ENCODE measurements at places on chromosomes 12 and 14.

- no peak for DNase-seq
Observed at GRCh38 chr14:83290447-83290846, 1756.8 kb upstream of the SEL1L start.

- DNase-seq: no peak
Observed at GRCh38 chr12:41697161-41697560, 447.5 kb downstream of the GXYLT1 start.

- DNase-seq: no peak
Observed at GRCh38 chr14:64706119-64706592, 1.9 kb downstream of the PLEKHG3 start.

DNA sequence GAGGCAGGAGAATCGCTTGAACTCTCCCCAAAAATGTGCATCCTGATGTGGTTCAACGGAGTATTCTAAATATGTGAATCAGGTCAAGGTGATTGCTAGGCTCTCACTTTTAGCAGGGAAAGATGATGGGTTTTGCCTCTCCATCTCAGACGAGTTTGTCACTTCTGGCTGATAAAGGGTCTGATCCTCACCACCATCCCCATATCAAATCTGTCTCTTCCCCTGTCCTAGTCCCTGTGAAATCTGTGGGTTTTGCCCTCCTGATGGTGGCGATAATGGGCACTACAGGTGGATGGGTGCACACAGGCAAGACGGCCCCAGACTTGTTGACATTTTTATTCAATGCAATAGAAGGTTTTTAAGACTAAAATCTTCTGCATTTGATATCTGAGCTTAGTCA, 384.6 kb downstream of the GLT1D1 start:
- DNase-seq: no peak

GRCh38 chr14:97994020-97994531, 1196.9 kb downstream of the VRK1 start:
- no peak for DNase-seq

GRCh38 chr12:54684636-54685630, 36.8 kb upstream of the DCD start:
- DNase-seq: no peak

DNA sequence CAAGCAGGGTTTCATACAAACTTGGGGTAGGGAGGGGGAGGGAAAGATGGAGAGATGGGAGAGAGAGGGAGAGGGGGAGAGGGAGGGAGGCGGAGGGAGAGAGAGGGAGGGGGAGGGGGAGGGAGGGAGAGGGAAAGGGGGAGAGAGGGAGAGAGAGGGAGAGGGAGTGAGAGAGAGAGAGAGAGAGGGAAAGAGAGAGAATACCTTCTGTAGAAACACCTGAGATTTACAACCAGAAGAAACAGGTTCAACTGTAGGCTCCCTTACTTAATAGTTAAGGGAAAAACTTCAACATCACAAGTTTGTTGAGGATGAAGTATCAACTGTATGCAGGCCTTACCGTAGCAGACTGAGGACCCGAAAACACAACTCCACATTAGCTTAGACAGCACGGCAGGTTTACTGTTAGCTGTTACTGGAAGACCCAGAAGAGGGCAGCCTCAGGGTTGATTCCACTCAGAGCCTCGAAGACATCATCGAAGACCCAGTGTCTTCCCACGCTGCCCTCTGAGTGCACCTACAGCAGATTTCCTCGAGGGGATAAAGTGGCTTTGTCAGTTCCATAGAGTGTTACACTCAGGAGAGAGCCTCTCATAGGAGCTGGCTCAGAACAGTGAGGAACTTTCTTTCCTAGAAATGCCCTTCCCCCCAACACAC, 72.4 kb downstream of the NT5DC3 start:
- no peak for DNase-seq

DNA sequence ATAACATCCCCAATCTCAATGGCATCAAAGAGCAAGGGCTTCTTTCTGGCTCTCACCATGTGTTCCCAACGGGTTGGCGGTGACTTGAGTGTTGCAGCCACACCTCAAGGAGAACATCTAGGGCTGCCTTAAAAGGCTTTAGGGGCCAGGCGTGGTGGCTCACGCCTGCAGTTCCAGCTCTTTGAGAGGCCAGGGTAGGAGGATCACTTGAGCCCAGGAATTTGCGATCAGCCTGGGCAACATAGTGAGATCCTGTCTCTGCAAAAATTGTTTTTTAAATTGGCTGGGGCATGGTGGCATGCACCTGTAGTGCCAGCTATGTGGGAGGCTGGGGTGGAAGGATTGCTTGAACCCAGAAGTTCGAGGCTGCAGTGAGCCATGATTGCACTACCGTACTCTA, 14.9 kb downstream of the RFLNA start:
- DNase-seq: no peak

DNA sequence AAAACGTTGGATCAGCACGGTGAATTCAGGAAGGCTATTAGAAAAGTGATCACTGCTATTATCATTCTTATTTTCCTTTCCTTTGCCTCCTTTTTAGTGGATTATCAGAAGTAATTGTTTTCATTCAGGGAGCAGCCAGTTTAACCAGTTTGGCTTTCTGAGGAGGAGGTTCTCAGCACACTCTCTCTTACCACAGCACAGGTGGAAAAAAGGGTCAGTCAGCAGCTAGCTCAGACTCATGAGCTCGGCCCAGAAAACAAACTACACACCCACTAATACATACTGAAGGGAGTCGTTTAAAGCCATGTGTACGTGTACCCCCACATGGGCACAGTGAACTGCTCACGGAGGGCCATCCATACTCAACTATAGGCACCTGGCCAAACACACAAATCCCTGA, 23.2 kb upstream of the MAGOHB start:
- no peak for DNase-seq

DNA sequence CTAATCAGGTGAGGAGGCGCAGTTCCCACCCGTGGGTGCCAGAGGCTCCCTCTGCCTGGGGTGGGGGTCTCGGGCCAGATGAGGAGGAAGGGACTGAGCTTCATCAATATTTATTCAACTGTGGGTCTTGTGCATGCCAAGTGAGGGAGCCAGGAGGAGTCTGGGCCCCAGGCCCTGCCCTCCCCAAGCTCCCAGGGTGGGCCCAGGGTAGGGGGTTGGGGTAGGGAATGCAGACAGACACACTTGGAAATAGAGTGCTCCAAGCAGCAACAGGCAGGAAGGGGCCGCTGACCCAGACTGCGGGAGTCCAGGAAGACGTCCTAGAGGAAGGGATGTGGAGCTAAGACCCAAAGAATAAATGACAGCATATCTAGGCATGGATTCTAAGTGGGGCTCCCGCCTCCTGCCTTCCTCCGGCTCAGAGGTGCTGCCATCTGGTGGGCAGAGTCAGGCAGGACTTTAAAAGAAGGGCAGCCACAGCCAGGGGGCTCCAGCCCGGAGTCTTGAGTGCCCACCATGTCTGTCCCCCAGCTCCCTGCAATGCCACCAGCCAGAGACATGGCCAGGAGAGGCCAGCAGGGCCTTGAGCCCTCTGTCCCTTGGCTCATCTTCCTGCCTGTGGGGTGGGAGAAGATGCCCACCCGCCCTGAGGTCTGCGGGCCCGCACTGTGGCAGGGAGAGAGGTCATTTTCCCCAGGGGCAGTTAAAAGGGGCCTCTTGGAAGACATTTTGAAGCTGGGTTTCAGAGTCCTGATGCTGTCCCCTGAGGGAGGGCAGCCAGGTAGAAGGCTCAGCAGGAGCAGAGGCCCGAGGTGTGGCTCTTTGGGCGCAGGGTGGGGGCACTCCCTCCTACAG, 70.1 kb downstream of the PHETA1 start:
- peak; percentile 27 for DNase-seq

DNA sequence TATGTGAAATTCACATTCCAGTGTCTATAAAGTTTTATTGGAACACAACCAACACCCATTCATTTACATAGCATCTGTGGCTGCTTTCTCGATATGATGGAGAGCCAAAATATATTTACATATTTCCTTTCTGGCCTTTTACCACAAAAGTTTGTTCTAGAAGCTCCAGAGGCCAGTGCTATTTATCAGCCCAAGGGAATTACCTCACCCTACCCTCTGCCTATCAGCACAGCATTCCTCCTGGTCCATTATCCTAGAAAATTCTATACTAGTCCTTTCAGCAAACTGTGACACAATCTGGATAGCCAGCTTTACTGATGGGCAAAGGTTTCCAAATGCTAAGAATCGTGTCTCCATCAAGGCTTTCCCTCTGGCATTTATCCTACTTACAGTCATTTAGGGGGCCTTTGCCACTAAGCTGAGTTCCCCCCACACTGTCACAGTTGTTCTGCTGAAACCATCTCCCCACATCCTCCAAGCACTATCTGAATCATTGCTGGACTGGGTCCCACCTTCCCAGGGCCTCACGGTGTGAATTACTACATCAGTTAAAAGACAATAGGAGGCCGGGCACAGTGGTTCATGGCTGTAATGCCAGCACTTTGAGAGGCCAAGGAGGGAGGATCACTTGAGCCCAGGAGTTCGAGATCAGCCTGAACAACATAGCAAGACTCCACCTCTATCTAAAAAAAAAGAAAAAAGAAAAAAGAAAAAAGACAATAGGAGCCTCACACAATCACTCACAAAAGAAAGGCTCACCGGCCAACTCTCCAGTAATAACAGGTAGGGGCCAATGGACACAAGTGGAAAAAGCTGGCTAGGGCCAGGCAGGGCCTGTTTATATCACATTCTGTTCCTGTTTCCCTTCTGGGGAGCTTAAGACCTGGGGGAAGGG, 12.1 kb downstream of the SYNE3 start:
- DNase-seq: no peak

DNA sequence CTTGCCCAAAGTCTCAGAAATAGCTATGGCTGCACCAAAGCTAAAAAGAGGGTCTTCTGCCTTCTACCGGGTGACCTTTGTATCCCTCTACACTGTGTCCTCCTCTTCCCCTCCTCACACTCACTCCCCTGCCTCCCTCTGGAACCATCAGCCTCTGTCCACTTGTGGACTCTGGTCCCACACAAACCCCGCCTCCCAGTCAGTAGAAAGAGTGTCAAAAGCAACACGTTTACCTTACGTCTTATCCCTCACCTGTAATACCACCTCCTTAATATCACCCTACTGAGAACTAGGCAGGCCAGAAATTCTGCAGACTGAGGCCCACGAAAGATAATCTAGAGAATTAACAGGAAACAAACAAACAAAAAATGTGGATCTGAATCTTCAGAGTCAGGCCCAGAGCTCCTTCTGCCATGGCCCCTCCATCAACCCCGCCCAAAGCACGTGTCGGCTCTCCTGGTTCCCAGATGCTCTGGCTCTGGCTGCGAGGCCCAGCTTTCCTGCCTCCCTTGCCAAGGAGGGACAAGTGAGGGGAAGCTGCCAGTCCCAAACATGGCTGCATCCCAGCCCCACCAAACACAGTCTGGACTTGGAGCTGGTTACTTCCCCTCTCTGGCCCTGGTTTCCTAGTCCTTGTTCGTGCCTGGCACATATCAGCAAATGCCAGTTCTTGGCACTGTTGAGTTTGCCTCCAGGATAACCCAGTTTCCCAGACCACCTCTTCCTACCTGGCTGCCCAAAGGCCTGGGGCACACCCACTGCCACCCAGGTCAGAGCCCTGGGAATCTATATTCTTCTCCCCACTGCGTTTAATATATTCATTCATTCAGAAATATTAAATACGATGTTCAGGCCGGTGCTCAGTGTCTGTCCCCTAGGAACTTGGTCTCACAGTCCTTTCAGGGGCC, 2.7 kb downstream of the ACTN1 start:
- DNase-seq: no peak

DNA sequence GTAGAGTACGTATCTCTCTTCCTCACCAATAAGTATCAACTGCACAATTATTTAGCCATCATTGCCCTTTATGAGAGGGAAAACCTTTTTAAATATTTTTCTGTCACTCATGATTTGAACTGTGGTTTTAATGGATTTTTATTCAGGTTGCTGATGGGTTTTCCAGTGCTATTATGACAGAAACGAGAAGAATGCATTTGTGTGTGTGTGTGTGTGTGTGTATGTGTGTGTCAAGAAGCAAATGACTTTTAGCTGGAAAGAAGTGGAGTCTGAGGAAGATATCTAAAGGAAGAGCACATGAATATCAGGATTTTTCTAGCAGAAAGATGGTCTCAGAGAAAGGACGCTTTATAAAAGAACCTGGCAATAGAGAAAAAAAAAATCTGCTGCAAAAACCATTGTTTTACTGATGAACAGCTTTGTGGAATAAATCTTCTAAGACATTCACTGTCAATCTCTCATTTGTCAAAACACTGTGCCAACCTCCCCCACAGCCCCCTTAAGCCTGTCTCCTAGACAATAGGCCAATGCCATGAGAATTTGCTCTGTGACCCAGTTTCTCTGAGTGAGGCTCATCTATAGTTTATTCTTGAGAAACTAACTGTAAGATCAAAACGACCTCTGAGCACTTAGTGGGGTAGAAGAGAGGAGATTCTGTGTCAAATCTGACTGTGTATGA, 417.7 kb downstream of the FLRT2 start:
- DNase-seq: no peak

GRCh38 chr14:99996951-99997571, 68.2 kb upstream of the EVL start:
- DNase-seq: no peak

DNA sequence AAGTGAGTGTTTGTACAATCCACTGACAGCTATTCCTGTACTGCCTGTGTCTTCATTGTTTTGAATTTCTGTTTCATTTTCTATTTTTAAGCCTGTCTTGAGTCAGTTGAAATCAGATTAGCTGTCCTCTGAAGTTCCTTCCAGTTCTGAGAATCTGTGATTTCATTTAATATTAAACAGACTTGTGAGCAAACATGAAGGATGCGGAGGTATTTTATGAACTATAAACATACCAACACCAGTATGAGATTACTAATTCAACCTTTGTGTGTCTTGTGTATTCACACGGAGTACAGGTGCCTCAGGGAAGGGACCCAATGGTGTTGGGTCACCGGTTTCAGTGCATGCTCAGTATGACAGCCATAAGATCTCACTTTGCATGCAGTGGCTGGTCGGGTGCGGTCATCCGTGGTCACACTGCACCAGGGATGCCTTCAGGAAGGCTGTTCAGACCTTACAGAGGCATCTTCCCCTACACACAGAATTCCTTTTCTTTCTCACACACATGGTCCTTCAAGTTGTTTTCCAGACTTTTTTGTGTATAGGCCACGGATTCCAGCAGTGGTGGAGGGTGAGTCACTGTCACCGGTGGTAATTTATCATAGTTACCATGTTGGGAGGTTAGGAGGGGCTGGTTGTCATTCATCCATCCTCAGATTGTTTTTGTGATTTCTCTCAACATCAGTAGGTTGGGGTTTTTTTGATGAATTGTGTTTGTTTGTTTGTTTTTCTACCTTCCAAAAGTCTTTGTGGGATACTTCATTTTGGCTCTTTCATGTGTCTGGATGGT, 103.0 kb upstream of the SFSWAP start:
- DNase-seq: no peak

DNA sequence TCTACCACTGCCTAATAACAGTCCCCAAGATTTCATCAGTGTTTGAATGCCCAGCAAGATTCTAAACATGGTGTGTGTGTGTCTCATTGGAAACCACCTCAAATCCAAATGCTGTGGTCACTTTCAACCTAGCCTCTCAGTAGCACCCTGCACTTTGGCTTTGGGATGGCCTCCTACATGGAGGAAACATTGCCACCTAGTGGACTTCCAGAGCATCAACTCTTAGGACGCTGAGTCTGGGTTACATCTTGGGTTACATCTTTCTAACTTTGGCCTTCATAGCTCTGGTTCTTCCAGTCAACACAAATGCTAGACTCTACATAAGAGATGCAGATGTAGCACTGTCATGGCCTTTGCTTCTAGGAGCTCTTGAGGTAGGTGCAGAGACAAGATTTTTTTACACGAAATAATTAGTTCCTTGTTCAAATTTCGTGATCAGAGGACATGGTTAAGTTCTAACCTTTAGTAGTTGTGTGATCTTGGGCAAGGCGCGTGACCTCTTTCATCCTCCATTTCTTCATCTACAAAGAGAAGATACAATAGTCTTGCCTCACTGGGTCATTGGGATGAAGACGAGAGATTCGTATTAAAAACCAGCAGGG, 113.5 kb upstream of the VASH1 start:
- no peak for DNase-seq

- DNase-seq: no peak
Observed at GRCh38 chr14:89409961-89410360, 7.1 kb downstream of the FOXN3 start.

Measured in stimulated activated CD4-positive, alpha-beta T cell treated with anti-CD3 and anti-CD28 coated beads, Interleukin-1b, Interleukin-23, amount 100 ng/mL, for 1 hour (primary cell).